ENCODE measurements at places on chromosomes 3 and 15. TPM values are rescaled to one million over a fixed set of nuclear protein-coding genes. Genes with fewer than 3 reads are reported as not detected.

- DNase-seq = no peak
Observed at GRCh38 chr3:155367506-155367905, 74.0 kb upstream of the STRIT1 start.

Gene RUBCN
- 27.2 TPM for total RNA-seq

Gene CCDC54
- not detected for total RNA-seq

Gene MITF
- total RNA-seq = 5.2 TPM

Measured in chondrocyte (in vitro differentiated cells).